Vein endothelial cell (primary cell): ENCODE measurements at places on chromosomes 1 and 21. TPM values are rescaled to one million over a fixed set of nuclear protein-coding genes. Genes with fewer than 3 reads are reported as not detected.

The LZIC gene
- total RNA-seq = 25.5 and 33.0 TPM in 2 replicates

The FTCD gene
- total RNA-seq = not detected in 2 replicates

The JTB gene
- total RNA-seq = 114 and 132 TPM in 2 replicates

The PGLYRP4 gene
- not detected in 2 replicates for total RNA-seq

The TTLL7 gene
- total RNA-seq = 0.98 and 2.8 TPM in 2 replicates
